ENCODE measurements at places on chromosomes 12 and 14. TPM values are rescaled to one million over a fixed set of nuclear protein-coding genes. Genes with fewer than 3 reads are reported as not detected.

The P2RX2 gene
- total RNA-seq = not detected

The ESYT1 gene
- total RNA-seq = 302 TPM

The ADSS1 gene
- total RNA-seq = 6.1 TPM

DNA sequence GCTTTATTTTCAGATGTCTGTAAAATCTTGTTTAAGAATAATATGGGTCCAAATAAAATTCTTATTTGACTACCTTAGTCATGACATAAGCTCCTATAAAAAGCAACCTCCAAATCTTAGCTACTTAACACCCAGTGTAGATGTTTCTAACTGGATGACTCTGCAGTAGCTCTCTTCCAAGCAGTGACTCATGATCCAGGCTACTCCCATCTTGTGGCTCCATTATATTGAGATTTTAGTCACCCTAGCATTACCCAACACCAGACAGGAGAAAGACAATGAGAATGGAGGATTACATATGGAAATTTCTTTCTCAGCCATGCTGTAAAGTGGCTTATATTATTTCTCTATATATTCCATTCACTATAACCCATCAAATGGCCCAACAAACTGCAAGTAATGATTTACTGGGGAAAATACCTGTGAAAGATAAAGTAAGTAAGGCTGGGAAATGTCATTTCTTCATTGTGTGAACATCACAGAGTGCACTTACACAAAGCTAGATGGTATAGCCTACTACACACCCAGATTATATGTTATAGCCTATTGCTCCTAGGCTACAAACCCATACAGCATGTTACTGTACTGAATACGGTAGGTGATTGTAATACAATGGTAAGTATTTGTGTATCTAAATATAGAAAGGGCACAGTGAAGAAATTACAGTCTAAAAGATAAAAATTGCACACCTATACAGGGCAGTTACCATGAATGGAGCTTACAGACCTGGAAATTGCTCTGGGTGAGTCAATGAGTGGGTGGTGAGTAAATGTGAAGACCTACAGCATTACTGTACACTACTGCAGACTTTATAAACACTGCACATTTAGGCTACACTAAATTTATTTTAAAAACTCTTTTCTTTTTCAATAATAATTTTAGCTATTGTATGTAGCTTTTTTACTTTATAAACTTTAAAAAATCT, 163.2 kb downstream of the DYRK2 start:
- H3K36me3 ChIP-seq = no peaks in the 10 kb centered on the region
- no peak for DNase-seq
- no peak overlapping the region for H3K4me3 ChIP-seq

- H3K27me3 ChIP-seq = no peaks in the 10 kb centered on the region
- no peaks in the 10 kb centered on the region for H3K4me1 ChIP-seq
- no peaks in the 10 kb centered on the region for H3K36me3 ChIP-seq
These were observed 42.1 kb upstream of the LIN7A start for GRCh38 chr12:80979816-80980215.

DNA sequence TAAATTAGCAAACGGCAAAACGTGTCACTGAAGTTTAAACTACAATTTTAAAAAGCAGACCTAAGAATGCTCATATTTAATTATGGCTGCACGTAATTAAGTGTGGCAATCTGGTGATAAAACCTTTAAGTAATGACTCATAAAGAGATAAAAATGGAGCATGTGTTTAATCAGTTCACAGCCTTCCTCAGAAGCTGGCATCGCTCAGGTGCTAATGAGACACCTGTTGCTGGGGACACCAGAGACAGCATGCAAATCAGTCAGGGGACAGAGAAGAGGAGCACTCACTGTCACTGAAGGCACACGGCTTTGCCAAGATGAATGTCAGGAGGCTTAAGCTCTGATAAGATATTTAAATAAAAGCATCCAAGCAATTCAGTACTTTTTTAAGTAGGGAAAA, 840.3 kb downstream of the GALC start:
- H3K36me3 ChIP-seq = no peaks in the 10 kb centered on the region
- H3K4me1 ChIP-seq = peaks cover 4% of the 10 kb centered on the region
- H3K27me3 ChIP-seq = no peaks in the 10 kb centered on the region
- no peak overlapping the region for H3K4me3 ChIP-seq

The TMX1 gene
- total RNA-seq = 17.4 TPM

GRCh38 chr14:44370727-44371126, 136.4 kb downstream of the FSCB start:
- H3K4me3 ChIP-seq = no peak overlapping the region
- no peak for DNase-seq
- H3K27me3 ChIP-seq = no peaks in the 10 kb centered on the region
- H3K27ac ChIP-seq = no peak overlapping the region

The CCDC184 gene
- total RNA-seq = 13.3 TPM

The PLEKHG7 gene
- total RNA-seq = not detected

DNA sequence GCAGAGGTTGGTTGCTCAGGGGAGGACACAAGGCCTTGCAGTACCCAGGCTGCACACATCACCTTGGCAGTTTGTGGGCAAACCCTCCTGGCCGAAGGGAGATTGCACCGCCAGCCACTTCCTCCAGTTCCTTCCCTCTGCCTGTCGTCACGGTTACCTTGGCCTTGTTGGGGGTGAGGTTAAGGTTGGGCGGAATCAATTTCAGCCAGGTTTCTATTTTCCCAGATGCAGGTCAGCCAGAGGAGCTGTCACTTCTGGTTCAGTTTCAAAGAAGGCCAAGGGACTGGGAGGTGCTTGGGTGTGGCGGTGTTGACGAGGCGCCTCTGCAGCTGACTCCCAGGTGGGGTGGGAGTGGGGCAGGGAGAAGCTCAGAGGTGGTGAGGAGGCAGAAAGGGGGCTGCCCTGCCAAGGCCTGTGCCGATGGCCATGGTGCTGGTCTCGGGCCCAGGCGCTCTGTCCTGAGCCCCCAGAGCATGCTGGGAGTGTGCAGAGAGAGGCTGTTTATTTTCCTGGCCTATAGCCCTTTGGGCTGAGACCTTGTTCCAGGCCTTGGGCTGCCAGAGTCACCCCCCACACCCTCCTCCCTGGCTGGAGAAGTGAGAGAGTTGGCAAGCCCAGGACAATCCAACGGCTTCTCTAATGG, 31.4 kb downstream of the JDP2 start:
- peaks cover 11% of the 10 kb centered on the region for H3K4me1 ChIP-seq
- H3K27ac ChIP-seq = peak overlapping the region; percentile 22
- no peak overlapping the region for H3K4me3 ChIP-seq
- peaks cover 3% of the 10 kb centered on the region for H3K36me3 ChIP-seq
- H3K27me3 ChIP-seq = peaks cover 6% of the 10 kb centered on the region
- no peak for DNase-seq

DNA sequence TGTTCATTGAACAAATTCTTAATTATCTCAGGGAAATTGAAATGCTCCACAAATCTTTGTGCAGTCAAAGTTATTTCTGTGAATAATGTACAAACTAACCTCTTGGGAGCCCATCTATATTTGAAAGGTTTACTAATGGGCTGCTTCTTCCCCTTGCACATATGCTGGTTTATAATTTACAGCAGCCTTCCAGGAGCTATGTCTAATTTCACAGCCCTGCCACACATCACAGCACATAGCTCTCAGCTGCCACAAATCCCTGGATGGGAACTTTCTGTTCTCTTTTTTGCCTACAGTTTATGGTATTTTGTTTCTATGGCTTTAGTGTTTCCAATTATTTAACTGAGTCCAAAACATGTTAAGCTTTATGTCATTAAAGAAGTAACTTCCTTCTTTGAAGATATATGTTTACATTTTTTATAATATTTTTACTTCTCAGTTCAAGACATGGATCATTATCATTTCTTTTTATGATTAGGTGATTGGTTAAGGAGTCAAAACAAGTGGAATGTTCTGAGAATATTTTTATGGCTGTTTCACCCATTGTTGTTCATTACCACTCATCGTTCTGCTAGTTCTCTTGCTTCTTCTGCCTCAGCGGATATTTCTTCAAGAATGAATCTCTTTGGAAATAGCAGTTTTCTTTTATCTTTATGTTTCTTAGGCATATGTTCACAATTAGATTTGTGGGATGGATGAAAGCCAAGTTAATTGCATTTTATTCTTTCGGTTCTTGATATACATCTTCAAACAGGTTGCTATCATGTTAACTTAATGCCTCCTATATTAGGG, 475.6 kb upstream of the MIS18BP1 start:
- H3K4me1 ChIP-seq = no peaks in the 10 kb centered on the region
- H3K27me3 ChIP-seq = no peaks in the 10 kb centered on the region

DNA sequence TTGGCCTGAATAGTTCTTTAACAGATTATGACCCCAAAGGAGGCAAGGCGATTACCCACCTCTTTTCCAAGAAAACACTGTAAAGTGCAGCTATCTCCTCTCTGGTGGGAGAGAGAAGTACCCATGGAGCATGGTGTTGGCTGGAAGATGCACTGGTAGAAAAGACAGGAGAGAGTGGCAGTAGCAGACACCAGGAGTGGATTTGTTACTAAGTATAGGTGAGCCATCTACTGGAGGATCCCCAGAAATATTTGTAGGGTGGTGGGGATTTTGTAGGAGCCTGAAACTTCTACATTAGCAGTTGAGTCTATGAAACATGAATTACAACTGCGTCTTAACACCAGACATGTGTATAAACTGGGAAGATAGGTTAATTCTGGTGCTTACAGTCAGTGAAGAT, 148.0 kb downstream of the SLC38A4 start:
- no peak for DNase-seq
- peaks cover 1% of the 10 kb centered on the region for H3K27me3 ChIP-seq
- no peak overlapping the region for H3K4me3 ChIP-seq
- peaks cover 6% of the 10 kb centered on the region for H3K4me1 ChIP-seq
- no peak overlapping the region for H3K27ac ChIP-seq

GRCh38 chr14:72686832-72687231, 207.1 kb downstream of the DPF3 start:
- peaks cover 4% of the 10 kb centered on the region for H3K4me1 ChIP-seq
- H3K27me3 ChIP-seq = peaks cover 3% of the 10 kb centered on the region
- DNase-seq = no peak
- no peaks in the 10 kb centered on the region for H3K36me3 ChIP-seq
- H3K27ac ChIP-seq = no peak overlapping the region

The NDUFB1 gene
- total RNA-seq = 117 TPM

DNA sequence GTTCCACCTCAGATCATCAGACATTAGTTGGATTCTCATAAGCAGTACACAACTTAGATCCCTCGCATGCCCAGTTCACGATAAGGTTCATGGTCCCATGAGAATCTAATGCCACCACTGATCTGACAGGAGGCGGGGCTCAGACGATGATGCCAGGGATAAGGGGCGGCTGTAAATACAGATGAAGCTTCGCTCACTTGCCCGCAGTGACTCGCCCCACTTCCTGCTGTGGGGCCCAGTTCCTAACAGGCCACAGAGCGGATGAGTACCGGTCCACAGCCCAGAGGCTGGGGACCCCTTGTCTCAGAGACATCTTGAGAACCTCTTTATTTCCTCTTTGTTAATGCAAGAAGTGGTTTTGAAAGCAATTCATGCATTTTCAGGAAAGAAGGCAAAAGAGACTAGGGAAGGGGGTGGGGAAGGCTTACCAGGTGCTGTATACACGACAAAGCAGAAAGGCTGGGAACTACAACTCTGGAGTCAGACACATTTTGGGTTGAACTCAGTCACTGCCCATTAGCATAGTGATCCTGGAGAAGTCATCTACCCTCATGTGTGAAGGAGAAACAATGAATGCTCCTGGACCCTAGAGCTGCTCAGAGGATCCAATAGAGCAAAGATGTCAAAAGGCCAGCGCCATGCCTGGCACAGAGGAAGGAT, 68.7 kb downstream of the EID3 start:
- H3K36me3 ChIP-seq = peaks cover 22% of the 10 kb centered on the region
- H3K27me3 ChIP-seq = peaks cover 1% of the 10 kb centered on the region
- no peak overlapping the region for H3K27ac ChIP-seq
- H3K4me3 ChIP-seq = no peak overlapping the region
- peaks cover 15% of the 10 kb centered on the region for H3K4me1 ChIP-seq

The WNT1 gene
- not detected for total RNA-seq

The SIX1 gene
- total RNA-seq = 0.41 TPM

GRCh38 chr12:68158432-68158831, 1.1 kb downstream of the IFNG start:
- H3K27me3 ChIP-seq = peaks cover 2% of the 10 kb centered on the region
- H3K36me3 ChIP-seq = no peaks in the 10 kb centered on the region
- peaks cover 2% of the 10 kb centered on the region for H3K4me1 ChIP-seq
- peak; percentile 6 for DNase-seq

The GALNT9 gene
- not detected for total RNA-seq
